ENCODE measurements at places on chromosomes 13 and 19. TPM values are rescaled to one million over a fixed set of nuclear protein-coding genes. Genes with fewer than 3 reads are reported as not detected.

The ZNF154 gene
- total RNA-seq, result 0.60 TPM

DNA sequence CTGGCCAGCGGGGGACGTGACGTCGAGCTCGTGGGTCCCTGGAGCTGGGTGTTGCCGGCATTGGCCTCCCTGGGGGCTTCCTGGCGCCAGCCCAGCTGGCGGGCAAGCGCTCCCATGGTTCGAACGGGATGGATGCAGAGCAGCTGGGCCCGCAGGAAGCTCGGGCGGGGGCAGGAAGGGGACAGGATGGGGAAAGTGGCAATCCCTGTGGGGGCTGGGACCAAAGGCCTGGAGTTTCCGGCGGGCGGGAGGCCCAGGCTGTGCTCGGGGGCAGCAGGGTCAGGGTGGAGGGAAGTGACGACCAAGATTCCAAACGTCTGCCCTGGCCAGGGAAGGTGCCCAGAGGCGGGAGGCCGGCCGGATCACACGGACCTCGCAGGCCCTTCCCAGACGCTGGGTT is 19.3 kb downstream of the PALM start:
- peak; percentile 56 for ATAC-seq

DNA sequence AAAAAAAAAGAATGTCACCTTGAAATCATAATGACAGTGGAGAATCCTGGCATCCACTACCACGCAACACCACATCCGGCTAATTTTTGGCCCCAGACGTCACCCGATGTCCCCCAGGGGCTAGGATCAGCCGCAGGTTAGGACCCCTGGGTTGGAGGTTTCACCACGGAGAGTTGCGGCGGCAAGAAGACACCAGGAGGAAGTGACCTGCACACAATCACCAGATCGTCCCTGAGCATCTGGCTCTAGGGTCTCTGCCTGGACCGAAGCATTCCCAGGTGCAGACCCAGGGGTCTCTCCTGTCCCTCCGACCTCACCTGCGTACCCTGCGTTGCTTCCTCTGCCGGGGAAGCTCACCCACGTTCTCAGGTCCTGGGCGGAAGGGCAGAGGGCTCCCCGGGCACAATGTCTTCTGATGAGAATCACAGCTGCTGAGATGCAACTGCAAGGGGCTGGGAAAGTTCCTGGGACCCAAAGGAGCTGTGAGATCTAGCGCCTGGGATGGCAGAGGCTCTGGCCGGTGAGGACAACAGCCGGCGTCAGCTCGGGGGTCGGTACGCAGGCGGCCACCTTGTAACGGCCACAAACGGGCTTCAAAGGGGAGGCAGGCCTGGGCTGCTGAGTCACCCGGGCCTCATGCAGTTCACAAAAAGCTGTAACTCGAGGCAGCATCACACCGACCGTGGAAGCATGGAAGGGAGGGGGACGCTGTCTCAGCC is 111.2 kb downstream of the GADD45B start:
- no peak for ATAC-seq

GRCh38 chr13:26600343-26600742 is 42.9 kb downstream of the WASF3 start:
- ATAC-seq, result no peak

GRCh38 chr19:4134351-4134750 is 10.4 kb upstream of the MAP2K2 start:
- no peak for ATAC-seq

All from esophagus mucosa (tissue), 1 donor.